Activated T-cell treated with anti-CD3 and anti-CD28 coated beads for 24 hours (primary cell): ENCODE measurements at places on chromosomes 7 and 10.

GRCh38 chr7:31758755-31759154, 71.7 kb downstream of the PPP1R17 start:
- DNase-seq = no peak

DNA sequence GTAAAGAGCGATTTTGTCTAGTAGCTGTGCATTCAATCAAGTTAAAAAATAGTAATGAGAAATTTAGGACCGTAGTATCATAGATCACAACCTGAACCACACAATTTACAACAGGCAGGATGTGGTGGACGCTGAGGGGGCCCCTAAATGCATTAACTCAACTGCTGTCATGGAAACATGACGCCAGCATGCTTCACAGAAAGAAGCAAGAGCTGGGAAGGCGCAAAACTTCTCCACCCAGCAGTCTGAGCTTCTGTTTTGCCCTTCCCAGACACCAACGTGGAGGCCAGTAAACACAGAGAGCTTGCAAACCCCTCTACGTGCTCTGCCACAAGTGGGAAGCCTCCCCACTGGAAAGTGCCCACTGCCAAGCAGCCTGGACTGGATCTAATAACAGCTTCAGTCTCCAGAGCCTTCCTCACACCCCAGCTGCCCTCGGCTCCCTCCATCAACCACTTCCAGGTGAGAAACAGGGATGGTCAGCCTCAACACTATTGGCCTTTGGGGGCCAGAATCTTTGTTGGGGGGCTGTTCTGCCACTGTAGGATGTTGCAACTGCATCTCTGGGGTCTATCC, 151.8 kb downstream of the SFMBT2 start:
- peak; percentile 61 for DNase-seq

DNA sequence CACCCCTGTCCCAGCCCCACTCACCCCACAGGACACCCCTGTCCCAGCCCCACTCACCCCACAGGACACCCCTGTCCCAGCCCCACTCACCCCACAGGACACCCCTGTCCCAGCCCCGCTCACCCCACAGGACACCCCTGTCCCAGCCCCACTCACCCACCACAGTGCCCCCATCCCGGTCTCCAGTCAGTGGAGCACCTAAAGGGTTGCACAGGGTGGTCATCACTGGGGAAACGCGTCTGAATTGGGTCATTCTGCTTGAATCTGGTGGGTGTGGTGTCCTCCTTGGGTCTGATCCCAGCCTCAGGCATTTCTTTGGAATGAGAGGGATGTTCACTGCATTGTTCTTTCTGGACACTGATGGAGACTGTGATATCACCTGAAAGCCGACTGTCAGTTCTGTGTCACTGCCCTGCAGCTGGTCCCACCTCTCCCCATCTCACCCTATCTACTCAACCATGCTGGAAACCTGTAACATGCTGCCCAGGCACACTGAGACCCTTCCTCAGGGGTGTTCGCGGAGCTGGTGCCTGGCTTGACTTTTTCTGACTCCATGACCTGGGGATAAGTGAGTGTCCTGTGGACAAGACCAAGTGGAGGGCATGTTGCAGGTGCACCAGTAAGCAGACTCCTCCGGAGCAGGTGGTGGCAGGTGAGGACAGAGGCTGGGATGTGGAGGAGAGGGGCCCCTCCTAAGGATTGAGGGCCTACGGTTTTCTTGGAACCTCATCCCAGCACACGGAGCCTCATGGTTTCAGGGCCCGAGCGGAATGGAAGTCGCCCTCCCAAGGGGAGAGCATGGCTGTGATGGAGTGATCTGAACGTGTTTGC, 262.5 kb upstream of the PPP2R2D start:
- DNase-seq = no peak

- no peak for DNase-seq
These were observed 303.8 kb downstream of the KCNMA1 start for GRCh38 chr10:77333610-77334340.

DNA sequence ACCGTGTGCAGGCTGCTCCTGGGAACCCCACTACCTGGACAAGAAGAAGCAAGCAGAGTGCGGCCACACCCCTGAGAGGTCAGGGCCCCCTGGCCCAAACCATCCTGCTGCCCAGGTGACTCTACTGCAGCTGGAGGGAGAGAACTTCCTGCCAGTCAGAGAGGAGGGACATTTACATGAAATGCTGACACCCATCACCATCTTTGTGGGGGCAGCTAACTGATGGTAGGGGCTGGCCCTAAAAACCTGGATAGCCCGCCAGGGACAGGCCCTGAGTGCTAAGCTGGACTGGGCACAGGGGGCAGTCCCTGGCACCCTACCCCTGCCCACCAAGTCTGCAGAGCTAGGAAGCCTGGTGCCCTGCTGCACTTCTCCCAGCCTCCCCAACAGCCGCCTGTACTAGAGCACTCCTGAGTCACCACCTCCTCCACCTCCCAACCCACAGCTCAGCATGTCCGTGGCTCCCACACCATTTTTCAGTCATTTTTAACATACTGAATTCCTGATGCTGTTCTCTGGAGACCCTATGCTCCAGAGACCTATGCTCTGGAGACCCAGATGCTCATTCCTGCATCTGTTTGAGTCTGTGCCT, 27.5 kb downstream of the DPCD start:
- DNase-seq = no peak

DNA sequence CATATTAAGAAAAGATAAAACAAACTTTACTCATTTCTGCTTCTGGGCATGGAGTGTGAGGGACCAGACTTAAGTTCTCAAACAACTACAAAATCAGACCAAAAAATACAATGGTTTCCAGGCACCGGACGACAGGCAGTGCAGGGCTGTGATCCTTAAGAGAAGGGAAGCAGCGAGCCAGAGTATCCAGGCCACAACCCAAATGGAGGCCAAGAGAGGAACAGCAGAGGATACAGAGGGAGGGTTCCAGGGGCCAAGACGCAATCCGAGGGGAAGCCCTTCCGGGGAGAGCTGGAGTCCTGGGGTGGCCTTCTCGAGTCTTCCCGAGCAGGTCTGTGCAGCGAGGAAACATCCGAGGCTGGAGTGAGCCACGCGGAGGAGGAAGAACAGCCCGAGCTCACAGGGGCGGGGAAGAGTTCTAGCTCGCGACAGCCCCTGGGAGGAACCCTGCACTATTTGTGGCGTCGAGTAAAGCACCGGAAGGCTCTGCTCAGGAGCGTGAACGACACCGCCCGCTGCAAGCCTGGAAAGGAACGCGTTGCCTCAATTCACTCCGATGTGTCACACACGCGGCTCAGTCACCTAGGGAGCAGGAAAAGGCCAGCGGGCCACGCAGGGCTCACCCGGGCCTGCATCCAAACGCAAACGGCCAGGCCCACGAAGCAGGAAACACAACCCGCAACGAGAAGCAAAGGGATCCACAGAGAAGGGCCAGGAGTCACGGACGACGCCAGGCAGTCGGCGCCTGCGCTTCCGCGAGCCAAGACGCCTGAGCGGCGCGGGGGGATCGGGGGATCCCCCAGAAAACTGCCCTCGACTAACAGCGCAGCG, 933 bp upstream of the RNF32 start:
- no peak for DNase-seq
